Hepatocyte (in vitro differentiated cells): ENCODE measurements at places on chromosomes 5 and 9. TPM values are rescaled to one million over a fixed set of nuclear protein-coding genes. Genes with fewer than 3 reads are reported as not detected.

The LTC4S gene
- polyA plus RNA-seq: 3.7 and 6.5 TPM in 2 replicates

The DAB2IP gene
- 11.1 and 11.6 TPM in 2 replicates for polyA plus RNA-seq

The LPAR1 gene
- 20.2 and 24.2 TPM in 2 replicates for polyA plus RNA-seq

The TRPM3 gene
- polyA plus RNA-seq: 0.68 and 0.86 TPM in 2 replicates

The CLTB gene
- 284 and 289 TPM in 2 replicates for polyA plus RNA-seq

The NEUROG1 gene
- not detected in 2 replicates for polyA plus RNA-seq

The SLC25A2 gene
- polyA plus RNA-seq: not detected in 2 replicates

The MELK gene
- polyA plus RNA-seq: 6.9 and 11.0 TPM in 2 replicates

The SPINK4 gene
- polyA plus RNA-seq: 2.2 TPM in 1 of 2 replicates, not detected in the other

The TNFSF8 gene
- not detected in 2 replicates for polyA plus RNA-seq

The TPPP gene
- 4.3 and 5.2 TPM in 2 replicates for polyA plus RNA-seq

The RNF44 gene
- 17.4 and 19.6 TPM in 2 replicates for polyA plus RNA-seq

The C5orf52 gene
- polyA plus RNA-seq: not detected in 2 replicates

The RNF14 gene
- 48.2 and 52.6 TPM in 2 replicates for polyA plus RNA-seq

The MRPL36 gene
- 96.9 and 107 TPM in 2 replicates for polyA plus RNA-seq

The FUBP3 gene
- 52.7 and 56.1 TPM in 2 replicates for polyA plus RNA-seq

The NPR3 gene
- polyA plus RNA-seq: 3.6 and 6.9 TPM in 2 replicates

The PCDHGA12 gene
- 0.66 and 1.1 TPM in 2 replicates for polyA plus RNA-seq

The SHOC1 gene
- polyA plus RNA-seq: 0.12 and 0.19 TPM in 2 replicates
